ENCODE measurements at places on chromosomes 7 and 10.

- no peak for DNase-seq
Observed at GRCh38 chr10:23914641-23915040, 294.3 kb upstream of the KIAA1217 start.

DNA sequence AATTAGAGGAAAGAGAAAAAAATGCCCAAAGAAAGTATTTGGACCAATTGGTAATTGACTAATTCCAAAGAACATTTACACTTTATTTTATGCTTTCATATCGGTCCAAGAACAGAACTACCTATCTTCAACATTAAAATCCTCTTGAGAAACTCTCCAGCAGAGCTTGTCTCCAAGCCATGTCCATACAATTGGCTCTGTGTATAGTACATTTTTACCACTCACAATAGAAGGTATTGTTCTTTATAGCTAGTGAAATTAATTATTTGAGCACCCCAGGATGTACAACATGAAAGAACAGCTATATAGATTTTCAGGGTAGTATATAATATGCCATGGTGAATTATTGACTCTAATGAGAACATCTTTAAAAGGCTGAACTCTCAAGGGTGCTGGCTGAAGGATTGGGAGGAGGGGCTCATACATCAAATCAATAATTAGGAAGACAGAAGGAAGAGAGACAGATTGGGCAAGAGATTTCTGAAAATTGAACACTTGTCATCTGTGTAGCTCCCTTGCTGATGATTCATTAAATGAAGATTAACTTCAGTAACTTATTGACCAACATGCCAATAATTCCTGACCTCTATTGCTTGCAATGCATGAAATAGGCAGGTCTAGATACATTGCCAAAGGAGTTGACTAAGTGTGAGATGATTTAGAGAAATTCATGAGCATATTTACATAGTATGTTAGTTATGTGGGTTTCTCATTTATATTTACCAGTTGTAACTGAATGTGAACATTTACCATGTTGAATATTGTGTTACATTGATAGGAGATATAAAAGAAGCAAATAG lies 249.7 kb downstream of the MTERF1 start:
- no peak for DNase-seq

- no peak for DNase-seq
Observed at GRCh38 chr7:39459636-39460035, 106.6 kb upstream of the YAE1 start.

DNA sequence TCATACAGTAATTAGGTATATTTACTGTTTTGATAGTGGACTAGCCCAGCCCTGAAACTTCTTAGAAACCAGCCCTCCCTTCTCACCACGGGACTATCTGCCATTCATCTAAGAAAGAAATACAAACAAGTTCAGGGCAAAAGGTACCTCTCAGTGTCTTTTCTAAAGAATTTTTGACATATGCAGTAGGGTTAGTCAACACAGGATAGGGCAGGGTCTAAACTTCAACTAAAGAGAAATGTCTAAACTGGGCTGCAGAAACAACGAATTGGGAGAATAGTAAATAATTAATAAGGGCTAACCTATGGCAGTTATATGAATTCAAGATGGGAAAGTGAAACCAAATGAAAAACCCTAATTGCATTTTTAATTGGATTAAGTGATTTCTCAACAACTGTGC lies 496.6 kb downstream of the INHBA start:
- no peak for DNase-seq

GRCh38 chr10:121865554-121865953 lies 62.3 kb downstream of the ATE1 start:
- no peak for DNase-seq

All from activated CD4-positive, alpha-beta T cell treated with anti-CD3 and anti-CD28 coated beads, Interleukin-2, amount 50 U/mL, for 4 hours (primary cell).